ENCODE measurements at places on chromosomes 4 and X.

DNA sequence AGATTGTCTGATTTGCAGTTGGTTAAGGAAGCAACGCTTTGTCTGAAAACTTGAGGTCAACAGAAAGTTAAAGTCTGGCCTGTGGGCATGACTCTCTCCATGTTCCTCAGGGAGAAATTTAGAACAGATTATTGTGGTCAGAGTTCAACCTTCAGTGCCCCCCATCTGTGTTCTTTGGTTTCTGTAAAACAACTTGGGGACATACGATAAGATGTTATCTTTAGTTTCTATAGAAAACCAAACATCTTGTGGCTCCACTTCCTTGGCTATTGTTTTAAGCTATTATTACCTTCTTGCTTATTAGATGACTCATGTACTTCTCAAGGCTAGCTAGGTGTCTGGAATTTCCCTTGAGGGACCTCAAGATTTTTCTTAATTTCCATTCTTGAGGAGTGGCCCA lies 507.7 kb downstream of the PDHA2 start:
- no peaks in the 10 kb centered on the region for H3K36me3 ChIP-seq
- H3K4me3 ChIP-seq = no peak overlapping the region
- H3K27ac ChIP-seq = no peak overlapping the region
- no peaks in the 10 kb centered on the region for H3K4me1 ChIP-seq
- no peaks in the 10 kb centered on the region for H3K27me3 ChIP-seq
- DNase-seq = no peak

DNA sequence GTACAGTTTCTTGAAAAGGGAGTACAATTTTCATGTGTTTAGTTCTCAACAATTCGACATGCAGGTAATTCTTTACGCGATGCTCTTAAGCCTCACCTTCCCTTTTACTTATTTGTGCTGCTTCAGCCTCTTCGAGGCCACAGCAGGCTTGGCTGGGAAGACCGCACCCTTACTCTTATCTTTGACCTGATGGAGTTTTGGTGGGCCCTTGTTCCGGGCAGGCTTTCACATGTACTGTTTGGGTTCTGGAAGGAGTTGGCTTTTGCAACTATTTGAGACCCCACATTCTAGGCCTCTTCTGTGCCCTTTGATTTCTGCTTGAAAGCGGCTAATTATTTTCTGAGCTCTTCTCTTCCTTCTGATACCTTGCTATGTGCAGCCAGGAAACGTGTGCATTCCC lies 60.2 kb downstream of the FAM193A start:
- H3K36me3 ChIP-seq = peaks cover 9% of the 10 kb centered on the region
- no peak for DNase-seq
- H3K27me3 ChIP-seq = no peaks in the 10 kb centered on the region
- no peak overlapping the region for H3K27ac ChIP-seq
- peaks cover 50% of the 10 kb centered on the region for H3K4me1 ChIP-seq
- no peak overlapping the region for H3K4me3 ChIP-seq

- no peaks in the 10 kb centered on the region for H3K36me3 ChIP-seq
- H3K27me3 ChIP-seq = no peaks in the 10 kb centered on the region
- no peaks in the 10 kb centered on the region for H3K4me1 ChIP-seq
- no peak overlapping the region for H3K4me3 ChIP-seq
- DNase-seq = no peak
Observed at GRCh38 chr4:78971326-78971725, 32.1 kb upstream of the PAQR3 start.

GRCh38 chr4:6324999-6325787 lies 55.5 kb downstream of the WFS1 start:
- H3K27ac ChIP-seq = no peak overlapping the region
- no peak for DNase-seq
- H3K27me3 ChIP-seq = peaks cover 3% of the 10 kb centered on the region
- no peak overlapping the region for H3K4me3 ChIP-seq

DNA sequence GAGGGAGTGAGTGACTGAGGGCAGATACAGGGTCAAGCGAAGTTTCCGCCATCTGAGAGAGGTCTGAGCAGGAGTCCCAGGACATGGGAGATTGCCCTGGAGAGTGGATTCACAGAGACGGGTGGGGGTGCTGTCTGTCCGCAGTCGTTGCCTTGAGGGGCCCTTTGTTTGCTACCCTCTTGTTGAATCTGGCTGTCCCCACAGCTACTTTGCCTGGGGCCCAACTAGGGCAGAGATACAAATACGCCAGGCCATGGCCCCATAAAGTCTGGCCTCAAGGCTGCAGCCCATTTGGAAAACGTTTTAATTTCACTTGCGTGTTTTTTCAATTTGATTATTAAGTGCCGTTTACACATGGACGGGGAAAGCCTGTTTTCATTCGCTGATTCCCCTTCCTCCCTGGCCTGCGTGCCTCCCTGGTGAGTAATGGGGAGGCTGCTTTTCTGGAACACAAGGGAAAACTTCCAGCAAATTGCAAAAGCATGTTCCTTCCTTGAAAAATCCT lies 134.4 kb downstream of the SMIM20 start:
- H3K27me3 ChIP-seq = no peaks in the 10 kb centered on the region
- H3K27ac ChIP-seq = no peak overlapping the region

GRCh38 chr4:39616651-39617050 lies 22.0 kb downstream of the SMIM14 start:
- peaks cover 2% of the 10 kb centered on the region for H3K36me3 ChIP-seq
- DNase-seq = no peak
- no peak overlapping the region for H3K4me3 ChIP-seq

DNA sequence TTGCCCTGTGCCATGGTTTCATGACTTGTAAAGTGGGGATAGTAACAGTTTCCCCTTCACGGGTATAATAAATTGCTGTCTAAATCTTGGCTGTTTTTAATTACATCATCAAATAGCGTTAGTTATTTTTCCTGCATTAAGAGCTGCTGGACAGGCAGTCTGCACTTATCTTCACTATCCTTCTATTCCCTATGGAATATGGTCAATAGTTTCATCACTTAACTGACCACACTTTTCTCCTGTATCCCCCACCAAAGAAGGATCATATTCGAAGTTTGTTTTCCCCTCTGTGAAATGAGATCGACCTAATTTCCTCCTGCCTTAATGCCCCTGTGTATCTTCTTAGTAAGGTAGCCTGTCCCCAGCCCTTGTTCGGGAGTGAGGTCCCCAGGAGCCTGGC lies 133.2 kb downstream of the SHROOM3 start:
- H3K4me1 ChIP-seq = no peaks in the 10 kb centered on the region
- no peaks in the 10 kb centered on the region for H3K36me3 ChIP-seq
- H3K4me3 ChIP-seq = no peak overlapping the region
- no peak for DNase-seq

GRCh38 chrX:15804563-15804962 lies 14.3 kb downstream of the ZRSR2 start:
- H3K4me3 ChIP-seq = no peak overlapping the region
- no peak for DNase-seq
- no peaks in the 10 kb centered on the region for H3K4me1 ChIP-seq
- no peaks in the 10 kb centered on the region for H3K27me3 ChIP-seq
